NCI-H1105 (cell line): ENCODE measurements at places on chromosomes 3 and 15.

DNA sequence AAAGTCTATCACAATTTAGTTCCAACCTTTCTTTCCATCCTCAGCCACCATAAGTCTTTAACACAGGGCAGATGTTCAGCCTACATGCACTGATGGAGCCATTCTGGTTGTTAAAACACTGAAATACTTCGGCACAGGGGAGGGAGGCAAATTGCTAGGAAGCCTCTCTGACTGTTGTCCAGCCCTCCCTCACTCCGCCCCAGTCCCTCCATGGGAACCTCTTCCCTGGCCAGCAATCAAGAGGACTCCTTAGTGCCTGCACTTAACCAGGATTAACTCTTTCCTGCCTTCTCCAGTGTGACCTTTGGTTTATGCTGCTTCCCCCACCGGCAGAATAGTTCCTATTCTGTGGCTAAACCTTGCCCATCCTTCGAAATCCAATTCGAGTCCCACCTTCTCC is 47.0 kb upstream of the USP3 start:
- DNase-seq: no peak

DNA sequence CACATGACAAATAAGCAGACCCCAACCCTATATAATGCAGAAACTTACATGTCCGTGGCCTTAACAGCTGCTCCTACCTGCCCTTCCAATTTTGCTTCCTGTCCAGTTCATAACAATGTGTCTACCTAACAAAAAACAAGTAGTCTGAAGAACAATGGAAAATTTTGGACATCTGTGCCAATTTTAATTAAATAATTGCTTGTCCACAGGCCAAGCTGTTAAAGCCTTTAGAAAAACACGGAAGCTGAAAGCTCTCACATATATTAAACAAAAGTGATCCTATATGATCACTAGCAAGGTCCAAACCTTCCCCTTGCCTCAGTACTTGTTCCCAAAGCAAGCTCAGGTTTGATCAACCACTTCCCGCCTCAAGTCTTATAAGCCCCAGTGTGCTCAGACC is 37.1 kb downstream of the MAGI1 start:
- DNase-seq: no peak

DNA sequence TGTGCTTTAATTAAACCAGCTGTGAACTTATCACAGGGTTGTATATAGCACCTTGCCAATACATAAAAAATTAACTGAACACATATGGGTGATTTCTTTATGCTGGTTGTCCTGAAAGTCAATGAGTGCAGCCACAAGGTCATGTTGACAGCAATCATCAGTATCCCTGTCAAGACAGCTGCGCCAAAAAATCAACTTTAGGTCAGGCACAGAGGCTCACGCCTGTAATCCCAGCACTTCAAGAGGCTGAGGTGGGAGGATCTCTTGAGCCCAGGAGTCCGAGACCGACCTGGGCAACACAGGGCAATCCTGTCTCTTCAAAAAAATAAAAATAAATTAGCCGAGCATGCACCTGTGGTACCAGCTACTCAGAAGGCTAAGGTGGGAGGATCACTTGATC is 707.3 kb downstream of the SI start:
- no peak for DNase-seq

DNA sequence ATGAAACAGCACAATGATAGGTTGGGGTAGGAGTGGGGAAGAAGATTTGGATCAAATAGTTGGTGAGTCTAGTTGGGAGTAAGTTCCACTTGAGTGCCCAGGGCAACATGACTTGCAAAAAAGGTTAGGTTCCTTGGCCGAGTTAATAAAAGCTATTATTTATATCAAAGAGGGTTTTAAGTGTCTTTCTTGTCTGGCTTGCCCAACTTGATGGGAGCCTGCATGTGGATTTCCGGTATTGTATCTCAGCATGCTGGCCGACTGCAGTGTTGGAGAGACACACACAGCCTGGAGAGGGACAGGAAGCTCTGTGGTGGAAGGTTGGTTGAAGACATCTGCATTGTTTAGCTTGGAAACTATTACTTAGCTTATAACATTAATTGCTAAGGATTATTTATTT is 449.5 kb upstream of the TBL1XR1 start:
- no peak for DNase-seq

DNA sequence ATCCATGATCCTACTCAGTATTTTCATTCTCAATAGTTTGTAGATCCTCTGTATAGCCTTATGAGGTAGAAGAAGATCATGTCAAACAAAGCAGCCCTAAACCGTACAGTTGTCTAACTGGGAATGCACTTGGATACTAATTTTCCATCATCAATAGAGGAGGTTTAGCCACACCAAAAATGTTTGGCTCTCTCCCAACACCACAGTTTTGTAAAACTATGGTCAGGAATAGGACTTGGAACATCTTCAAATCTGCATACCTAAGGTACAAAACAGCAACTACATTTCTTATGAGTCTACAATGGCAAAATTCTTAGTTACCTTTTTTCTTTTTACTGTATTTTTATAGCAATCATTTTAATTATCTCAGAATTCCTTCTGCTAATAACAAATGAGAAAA is 1001.6 kb downstream of the ROBO2 start:
- no peak for DNase-seq

- DNase-seq: no peak
Observed at GRCh38 chr3:114606336-114606735, 312.5 kb downstream of the TIGIT start.

GRCh38 chr3:2659896-2660295 is 450.3 kb downstream of the IL5RA start:
- DNase-seq: no peak

DNA sequence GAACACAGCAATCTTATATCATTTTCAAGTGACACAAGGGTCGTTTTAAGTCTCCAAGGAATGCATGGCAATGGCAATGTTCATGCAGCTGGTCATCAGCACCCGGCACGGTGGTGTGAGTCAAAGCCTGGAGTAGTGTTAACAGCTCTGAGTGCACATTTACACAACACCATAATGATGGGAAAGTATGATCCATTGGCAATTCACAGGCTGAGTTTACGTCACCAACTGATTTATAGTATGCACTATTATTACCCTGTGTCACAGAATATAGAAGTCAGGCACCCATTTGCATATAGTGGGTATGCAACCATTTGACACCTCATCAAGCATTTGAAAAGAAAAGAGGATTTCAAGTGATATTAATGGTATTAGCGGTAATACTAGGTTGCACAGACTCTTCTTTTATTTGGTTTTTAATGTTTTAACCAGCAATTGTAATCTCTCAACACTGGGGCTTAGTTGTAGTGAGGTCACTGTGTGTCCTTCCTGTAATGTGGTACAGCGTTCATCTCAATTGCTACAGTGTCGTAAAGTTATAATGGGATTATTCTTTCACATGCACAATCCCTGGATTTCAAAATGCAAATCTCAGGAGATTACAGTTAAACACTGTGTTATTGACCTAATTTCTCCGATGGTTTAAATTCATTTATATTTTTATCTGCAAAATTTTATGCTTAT is 113.8 kb downstream of the C3orf38 start:
- no peak for DNase-seq
